Iris pigment epithelial cell (primary cell): ENCODE measurements at places on chromosomes 2 and 18.

GRCh38 chr2:176851889-176852483 lies 360.6 kb upstream of the HNRNPA3 start:
- DNase-seq: no peak

DNA sequence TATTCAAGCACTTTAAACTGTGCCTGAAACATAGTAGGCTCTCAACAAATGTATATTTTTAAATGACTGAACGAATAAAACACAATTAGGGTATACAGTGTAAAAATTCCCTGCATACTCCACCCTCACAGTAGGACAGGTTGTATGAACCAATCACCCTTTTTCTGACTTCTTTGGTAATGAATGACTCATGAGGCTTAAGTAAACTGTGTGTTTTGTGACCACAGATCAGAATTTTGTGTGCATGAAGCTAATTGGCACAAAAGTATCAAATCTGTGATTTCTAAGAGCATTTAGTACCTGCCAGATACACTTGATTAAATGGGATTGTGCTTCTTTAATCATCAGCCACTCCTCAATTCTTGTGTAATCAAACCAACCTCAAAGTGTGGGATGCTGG lies 109.9 kb upstream of the MAP4K3 start:
- peak; percentile 80 for DNase-seq

- DNase-seq: no peak
Measured at GRCh38 chr2:86488561-86489250, 47.5 kb downstream of the KDM3A start.

DNA sequence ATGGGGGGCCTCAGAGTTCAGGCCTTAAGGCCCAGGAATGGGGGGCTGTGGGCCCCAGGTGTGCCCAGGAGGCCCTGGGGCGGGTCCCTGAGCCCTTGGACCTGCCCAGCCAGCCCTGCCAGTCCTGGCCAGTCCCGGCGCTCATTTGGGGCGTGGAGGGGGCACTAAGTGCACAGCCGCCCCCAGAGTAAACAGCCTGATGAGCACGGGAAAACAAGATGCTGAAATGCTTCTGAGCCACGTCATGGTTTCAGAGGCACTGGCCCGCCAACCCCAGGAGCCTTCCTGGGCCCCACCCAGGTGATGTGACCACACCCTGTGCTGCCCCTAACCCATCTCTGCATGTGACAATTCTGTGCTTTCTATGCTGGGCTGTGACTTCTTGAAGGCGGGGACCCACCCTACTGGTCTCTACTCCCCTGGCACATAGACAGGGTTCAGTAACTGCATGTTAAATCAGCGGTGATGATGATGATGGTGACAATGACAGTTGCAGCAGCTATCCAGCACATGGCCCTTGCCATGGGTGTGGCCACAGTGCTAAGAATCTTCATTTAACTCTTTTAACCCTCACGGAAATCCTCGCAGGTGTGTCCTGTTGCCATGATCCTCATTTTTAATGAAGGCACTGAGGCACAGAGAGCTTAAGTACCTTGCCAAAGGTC lies 28.1 kb upstream of the ASPRV1 start:
- DNase-seq: no peak

GRCh38 chr2:226671141-226671676 lies 128.4 kb downstream of the IRS1 start:
- DNase-seq: no peak

- peak; percentile 11 for DNase-seq
Measured at GRCh38 chr18:58721566-58722239, 50.4 kb downstream of the MALT1 start.

GRCh38 chr2:237704501-237705434 lies 77.4 kb downstream of the LRRFIP1 start:
- peak; percentile 59 for DNase-seq

DNA sequence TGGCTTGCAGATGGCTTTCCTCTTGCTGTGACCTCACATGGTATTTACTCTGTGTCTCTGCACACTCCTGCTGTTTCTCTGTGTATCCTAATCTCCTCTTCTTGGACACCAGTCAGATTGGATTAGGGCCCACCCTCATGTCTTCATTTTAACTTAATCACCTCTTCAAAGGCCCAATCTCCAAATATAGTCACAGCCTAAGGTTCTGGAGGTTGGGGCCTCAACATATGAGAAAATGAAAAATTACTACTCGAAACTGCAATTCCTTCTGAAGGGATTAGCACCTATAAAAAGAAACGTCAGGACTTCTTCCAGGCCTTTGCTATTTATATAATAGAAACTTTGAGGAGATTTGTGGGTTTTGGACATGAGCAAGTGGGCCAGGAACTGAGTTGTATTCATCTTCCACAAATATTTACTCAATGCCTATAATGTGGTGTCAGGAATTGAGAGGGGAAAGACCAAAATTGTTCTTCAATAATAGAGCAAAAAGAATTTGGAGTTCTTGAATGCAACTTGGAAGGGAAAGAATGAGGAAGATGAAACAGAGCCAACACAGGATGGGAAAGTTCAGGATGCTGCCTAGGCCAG lies 270.0 kb upstream of the FN1 start:
- no peak for DNase-seq

- DNase-seq: no peak
Measured at GRCh38 chr2:42172566-42172965, 3.4 kb downstream of the EML4 start.

- no peak for DNase-seq
Measured at GRCh38 chr2:105567996-105568494, 169.2 kb upstream of the FHL2 start.

GRCh38 chr2:67883316-67884087 lies 179.3 kb downstream of the C1D start:
- no peak for DNase-seq

DNA sequence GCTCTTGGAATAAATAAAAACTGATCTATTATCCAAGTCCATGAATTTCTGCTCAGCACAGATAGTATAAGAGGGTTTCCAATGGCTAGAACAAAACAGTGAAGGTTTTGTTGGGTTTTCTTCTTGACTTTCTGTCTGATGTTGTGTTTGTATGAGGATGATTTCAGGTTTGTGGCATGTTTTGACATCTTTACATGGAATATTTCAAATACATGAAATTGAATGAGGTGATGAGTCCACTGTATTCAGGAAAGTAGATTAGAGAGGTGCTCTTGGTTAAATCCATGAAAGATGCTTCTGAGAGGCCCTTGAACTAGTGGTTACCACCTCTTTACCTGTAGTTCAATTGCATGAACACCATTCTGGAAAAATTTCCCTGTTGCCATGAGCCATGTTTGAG lies 84.3 kb downstream of the RAPGEF4 start:
- DNase-seq: no peak

GRCh38 chr2:65097844-65098243 lies 32.1 kb downstream of the RAB1A start:
- no peak for DNase-seq

- no peak for DNase-seq
Measured at GRCh38 chr2:96923810-96924774, 54.2 kb upstream of the SEMA4C start.

DNA sequence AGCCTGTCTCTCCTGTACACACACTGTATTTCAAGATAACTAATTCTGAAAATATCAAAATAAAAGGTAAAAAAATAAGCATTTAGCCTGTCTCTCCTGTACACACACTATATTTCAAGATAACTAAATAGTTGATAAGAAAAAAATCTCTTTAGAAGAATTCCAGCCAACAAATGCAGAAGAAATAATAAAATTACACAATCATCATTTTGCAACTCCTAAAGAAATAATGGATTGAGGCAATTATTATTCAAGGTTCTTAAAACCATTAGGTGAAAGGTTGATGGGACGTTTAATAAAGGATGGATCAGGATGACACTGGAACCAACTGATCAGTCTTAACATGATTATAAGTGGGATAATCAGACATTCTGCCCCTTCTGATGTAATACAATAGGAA lies 148.0 kb upstream of the FN1 start:
- DNase-seq: no peak

GRCh38 chr2:67256892-67257291 lies 140.2 kb upstream of the ETAA1 start:
- peak; percentile 84 for DNase-seq

DNA sequence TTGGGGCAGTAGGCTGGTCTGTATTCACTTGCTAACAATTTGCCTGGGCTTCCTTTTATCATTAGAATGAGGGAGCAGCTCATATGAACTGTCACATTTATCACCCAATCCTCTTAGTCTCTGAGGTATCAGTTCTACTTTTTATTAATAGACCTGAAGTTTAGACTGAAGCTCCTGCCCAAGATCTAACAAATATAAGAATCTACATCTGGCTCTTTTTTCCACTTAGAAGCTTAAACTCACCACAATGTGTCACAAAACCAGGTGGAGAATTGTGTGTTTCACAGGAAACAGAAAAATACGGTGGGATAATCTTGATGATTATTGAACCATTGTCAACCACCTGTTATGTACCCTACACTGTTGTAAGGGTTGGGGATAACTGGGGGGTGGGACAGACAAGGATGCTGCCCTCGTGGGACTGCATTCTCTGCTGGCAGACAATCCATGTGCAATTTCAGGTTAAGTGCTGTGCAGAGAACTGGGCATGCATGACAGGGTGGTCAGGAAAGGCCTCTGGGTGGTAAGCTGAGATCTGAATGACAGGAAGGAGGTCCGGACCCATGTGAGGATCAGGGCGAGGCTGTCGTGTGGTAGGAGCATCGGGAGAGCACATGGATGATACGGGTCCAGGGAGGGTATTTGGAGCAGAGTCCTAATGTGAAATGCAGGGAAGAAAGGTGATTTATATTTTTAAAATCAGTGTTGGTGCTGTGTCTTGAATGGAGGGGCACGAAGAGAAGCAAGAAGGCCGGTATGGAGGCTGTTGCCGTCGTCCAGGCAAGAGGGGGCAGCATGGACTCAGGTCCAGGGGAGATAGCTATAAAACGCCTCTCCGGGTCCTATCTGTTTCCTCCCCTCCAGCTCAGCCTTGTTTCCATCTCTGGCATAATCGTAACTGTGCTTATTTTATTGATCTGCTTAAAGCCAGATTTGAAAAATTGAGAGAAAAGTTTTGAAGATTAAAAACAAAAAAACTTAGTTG lies 17.6 kb downstream of the MYL12B start:
- DNase-seq: no peak

DNA sequence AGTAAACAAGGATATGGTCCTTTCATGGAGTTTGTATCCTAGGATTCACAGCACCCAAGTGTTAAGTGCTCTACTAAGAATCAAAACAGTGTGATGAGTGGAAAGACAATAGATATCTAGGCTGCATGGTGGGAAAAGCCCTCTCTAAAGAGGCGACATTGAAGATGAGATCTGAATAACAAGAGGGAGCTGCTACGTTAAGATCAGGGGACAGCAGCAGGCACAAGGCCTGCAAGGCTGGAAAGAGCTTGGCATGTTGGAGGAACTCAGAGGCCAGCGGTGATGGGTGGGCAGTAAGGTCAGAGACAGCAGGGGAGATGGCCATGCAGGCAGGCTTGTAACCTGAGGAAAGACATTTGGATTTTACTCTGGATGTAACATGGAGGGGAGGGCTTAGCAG lies 177.5 kb downstream of the GFPT1 start:
- DNase-seq: no peak

- no peak for DNase-seq
Measured at GRCh38 chr2:201040867-201041628, 30.4 kb downstream of the HYCC2 start.

DNA sequence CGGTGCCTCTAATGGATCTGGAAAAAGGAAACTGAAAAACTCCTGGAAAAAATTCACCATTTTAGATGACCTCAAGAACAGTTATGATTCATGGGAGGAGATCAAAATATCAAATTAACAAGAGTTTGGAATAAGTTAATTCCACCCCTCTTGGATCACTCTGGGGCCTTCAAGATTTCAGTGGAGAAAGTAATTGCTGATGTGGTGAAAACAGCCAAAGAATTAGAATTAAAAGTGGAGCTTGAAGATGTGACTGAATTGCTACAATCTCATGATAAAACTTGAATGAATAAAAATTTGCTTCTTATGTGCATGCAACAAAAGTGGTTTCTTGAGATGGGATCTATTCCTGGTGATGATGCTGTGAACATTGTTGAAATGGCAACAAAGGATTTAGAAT lies 974.4 kb upstream of the GYPC start:
- no peak for DNase-seq

DNA sequence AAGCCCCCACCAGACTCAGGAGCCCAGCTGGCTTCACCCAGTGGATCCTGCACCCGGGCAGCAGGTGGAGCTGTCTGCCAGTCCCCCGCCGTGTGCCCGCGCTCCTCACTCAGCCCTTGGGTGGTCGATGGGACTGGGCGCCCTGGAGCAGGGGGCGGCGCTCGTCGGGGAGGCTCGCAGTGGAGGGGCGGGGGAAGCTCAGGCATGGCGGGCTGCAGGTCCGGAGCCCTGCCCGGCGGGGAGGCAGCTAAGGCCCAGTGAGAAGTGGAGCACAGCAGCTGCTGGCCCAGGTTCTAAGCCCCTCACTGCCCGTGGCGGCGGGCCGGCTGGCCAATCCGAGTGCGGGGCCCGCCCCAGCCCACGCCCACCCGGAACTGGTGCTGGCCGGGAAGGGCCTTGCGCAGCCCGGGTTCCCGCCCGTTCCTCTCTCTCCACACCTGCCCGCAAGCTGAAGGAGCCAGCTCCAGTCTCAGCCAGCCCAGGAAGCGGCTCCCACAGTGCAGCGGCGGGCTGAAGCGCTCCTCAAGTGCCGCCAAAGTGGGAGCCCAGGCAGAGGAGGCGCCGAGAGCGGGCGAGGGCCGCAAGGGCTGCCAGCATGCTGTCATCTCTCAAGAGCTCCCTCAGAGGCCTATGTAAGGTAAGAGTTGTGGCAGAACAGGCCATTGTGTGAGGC lies 1307.8 kb upstream of the TMEFF2 start:
- no peak for DNase-seq

GRCh38 chr2:73069855-73070642 lies 1.5 kb downstream of the SFXN5 start:
- peak; percentile 54 for DNase-seq

DNA sequence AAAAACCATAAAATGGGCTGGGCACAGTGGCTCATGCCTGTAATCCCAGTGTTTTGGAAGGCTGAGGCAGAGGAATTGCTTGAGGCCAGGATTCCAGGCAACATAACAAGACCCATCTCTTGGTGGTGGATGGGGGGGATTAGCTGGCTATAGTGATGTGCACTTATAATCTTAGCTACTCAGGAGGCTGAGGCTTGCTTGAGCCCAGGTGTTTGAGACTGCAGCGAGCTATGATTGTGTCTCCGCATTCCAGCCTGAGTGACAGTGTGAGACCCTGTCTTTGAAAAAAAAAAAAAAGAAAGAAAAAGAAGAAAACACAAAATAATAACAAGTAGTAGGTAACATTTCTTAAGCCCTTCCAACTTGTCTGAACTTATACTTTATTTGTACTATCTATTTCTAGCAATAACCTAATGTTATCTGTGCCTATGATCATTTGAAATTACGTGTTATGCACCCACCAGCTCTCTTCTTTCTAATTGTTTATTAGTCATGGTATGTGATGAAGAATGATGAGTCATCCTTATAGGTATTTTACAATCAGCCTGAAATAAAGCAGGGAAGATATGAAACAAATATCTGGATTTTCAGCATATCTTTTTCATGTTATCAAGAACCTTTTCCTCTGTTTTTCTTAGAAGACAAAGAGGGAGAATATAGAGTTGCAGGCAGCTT lies 129.3 kb upstream of the UNC80 start:
- peak; percentile 44 for DNase-seq

- no peak for DNase-seq
Measured at GRCh38 chr2:16386431-16386830, 279.2 kb downstream of the CYRIA start.

- no peak for DNase-seq
Measured at GRCh38 chr2:219001577-219002394, 8.6 kb upstream of the CRYBA2 start.
